ENCODE measurements at places on chromosomes 13 and 19.
A peak's percentile ranks its signal among the peaks of the same experiment; 100 is the strongest.

DNA sequence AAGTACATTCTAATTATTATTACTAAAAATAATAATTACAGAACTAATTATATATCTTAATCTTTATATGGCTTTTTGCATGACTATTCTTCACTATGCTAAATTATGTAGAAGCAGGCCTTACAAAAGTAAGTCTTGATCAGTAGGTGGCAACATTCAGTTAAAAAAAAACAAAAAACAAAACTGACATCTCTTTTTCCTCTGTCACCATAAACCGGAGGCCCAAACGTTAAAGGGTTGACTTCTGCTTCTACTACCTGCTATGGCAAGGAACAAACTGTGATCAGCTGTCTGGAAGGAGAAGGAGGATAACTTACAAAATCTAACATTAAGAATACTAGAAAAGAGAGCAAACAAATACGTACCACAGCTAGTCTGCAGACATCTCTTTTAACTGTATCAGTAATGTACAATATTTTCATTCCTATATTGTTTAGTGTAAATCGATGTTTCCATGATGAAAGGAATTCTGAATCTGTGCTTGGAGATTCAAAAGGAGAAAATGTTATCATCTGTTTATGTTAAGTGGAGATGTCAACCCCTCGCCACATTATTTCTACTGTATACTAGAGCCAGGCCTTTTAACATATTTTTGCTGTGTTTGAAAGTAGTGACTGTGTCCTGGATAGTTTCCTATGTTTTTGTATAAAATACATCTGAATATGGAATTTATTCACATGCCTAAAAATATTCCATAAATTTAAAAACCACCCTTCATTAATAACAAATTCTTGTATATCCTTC is 1525.4 kb downstream of the SLITRK1 start:
- no peak for DNase-seq

GRCh38 chr19:56980906-56981305 is 138.9 kb upstream of the USP29 start:
- DNase-seq, result no peak

DNA sequence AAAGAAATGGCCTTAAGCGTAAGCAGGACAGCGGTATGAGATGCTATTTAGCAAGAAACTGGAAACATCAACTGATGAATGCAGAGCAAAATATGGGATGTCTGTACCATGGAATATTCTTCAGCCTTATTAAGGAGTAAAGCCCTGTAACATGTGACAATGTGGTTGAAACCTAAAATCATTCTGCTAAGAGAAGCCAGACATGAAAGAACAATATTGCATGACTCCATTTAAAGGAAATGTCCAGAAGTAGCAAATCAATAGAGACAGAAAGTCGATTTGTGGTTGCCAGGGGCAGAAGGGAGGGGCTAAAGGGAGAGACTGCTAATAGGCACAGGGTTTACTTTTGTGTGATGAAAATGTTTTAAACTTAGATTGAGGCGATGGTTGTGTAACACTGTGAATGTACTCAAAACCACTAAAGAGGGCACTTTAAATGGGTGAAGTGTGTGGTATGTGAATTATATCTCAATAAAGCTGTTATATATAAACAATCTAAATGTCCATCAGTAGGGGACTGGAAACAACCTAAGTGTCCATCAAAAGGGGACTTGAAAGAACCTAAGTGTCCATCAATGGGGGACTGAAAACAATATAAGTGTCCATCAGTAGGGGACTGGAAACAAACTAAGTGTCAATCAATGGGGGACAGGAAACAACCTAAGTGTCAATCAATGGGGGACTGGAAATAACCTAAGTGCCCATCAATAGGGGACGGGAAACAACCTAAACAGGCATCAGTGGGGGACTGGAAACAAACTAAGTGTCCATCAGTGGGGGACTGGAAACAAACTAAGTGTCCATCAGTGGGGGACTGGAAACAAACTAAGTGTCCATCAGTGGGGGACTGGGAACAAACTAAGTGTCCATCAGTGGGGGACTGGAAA is 45.4 kb downstream of the CCL25 start:
- no peak for DNase-seq

DNA sequence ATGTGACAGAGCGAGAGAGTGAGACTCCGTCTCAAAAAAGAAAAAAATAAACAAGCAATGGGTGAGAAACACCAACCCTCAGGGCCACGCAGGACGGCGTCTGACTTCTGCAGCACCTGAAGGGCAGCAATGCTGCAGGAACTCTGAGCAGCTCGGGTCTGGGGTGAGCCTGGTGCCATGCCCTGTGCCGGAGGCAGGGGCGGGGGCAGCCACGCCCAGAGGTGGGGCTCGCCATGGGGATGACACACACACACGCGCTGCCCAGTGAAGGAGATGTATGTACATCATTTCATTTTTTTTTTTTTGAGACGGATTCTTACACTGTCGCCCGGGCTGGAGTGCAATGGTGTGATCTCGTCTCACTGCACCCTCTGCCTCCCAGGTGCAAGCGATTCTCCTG is 24.3 kb downstream of the GPX4 start:
- no peak for DNase-seq

DNA sequence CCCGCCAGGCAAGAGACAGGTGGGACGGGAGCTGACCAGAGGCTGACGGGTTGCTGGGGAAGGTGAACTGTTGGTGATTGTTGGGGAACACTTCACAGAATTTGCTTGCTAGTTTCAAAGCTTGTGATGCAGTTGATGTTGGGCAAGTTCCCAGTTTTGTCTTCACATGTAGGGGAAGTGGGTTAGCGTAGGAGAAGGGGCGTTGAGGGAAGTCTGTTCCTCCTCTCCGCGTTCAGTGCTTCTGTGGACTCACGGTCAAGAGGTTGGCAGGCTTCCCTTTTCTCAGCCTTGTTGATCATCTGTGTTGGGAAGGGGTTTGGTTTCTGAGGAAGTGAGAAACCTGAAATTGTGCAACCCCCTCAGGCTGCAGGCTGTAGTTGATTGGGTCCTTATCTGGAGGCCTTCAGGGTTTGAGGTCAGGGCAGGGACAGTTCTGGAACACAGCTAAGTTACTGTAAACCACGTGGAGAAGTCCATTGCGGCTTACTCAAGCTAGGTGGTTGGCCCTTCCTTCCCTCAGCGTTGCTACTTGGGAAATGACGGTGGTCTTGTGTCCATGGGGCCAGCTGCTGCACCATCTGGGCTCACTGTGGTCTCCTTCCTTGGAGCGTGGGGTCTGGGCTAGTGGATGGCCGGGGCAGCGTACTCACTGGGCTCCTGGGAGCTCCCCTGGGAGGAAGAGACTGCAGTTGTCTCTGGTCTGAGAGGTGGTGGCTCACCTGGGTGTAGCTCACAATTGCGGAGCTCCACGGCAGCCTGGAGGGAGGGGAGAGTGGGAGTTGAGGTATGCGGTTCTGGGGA is 7.5 kb downstream of the RPS9 start:
- no peak for DNase-seq

DNA sequence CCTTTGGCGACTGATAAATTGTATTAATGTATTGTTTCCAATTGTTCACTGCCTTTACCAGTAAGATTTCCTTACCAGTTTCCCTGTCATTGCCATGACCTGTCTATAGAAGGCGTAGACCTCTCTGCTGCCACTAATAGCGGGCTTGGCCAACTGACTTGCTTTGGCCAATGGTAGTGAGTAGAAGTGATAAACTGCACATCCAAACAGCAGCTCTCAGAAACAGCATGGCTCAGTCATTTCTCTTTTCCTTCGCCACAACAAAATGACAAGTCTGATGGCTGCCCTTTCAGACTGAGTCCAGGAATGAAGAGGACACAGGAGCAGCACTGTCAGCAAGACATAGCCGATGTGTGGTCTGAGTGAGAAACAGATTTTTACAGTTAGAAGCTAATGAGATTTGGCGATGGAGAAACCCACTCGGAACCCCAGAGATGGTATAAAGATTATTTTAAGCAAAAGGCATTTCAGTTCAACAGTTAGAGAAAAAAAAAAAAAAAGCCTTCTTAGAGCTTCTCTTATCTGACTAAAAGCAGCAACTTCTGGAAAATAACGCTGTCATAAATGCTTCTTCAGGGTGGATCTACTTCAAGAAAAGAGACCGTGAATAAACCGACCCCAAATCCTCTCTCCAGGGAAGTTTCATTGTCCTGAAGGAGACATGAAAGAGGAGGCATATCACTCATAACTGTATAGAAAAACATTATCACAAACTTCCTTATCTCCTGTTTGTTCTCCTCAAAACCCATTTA is 42.0 kb upstream of the TM9SF2 start:
- no peak for DNase-seq

- peak; percentile 27 for DNase-seq
These were observed 38.0 kb upstream of the C13orf42 start for GRCh38 chr13:51148952-51149573.

GRCh38 chr19:31066385-31066784 is 282.9 kb downstream of the TSHZ3 start:
- peak; percentile 42 for DNase-seq

GRCh38 chr13:41416276-41416675 is 41.1 kb upstream of the RGCC start:
- DNase-seq, result no peak

DNA sequence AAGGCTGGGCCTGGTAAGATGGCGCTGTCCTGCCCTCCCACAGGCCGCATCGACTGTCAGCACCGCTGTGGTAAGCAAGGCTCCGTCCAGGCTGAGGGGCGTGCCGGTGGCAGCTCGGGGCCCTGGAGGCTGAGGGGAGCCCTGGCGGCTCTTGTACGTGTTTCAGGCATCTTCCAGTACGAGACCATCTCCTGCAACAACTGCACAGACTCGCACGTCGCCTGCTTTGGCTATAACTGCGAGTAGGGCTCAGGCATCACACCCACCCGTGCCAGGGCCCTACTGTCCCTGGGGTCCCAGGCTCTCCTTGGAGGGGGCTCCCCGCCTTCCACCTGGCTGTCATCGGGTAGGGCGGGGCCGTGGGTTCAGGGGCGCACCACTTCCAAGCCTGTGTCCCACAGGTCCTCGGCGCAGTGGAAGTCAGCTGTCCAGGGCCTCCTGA is 1.2 kb downstream of the IZUMO4 start:
- no peak for DNase-seq

DNA sequence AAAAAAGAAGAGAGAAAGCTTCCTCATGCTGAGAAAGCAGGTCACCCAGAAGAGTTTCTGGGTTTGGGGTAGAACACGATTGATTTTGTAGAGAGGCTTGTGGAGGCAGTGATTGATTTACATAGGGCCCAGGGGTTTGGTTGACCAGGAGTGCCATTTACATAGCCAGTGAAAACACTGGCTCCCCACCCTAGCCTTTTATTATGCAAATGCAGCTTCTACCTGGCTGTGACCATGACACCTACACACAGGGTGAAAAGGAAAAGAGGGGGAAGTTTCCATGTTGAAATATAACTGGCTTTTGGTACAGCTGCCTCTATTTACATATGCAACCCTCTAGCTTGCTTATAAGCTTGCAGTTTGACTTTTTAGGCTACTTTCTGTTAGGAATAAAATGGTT is 62.0 kb downstream of the ZNF100 start:
- DNase-seq, result no peak

DNA sequence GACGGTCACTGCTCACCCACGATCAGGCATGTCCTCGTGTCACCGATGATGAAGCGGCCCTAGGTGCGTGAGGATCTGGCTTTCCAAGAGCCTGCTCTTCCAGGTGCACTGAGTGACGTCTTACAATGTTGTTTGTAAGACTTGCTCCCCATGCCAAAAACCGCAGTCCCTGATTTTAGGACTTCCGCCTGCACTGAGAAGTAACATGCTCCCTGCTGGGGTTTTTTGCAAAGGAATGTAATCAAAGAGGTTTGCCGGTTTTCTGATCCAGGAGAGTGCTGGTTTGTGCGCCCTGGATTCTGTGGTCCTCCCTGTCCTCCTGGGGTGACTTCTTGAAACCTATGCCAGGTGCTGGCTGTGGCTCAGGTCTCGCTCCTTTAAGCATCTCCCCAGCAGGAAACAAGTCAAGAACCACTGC is 38.8 kb downstream of the MYO9B start:
- no peak for DNase-seq

GRCh38 chr19:31349160-31349881 is at the start of gene TSHZ3:
TSS of gene TSHZ3 (minus strand) at chr19:31349436. CDS start at chr19:31349219, 217 bp downstream.
- no peak for DNase-seq

GRCh38 chr13:98295371-98295770 is 118.3 kb upstream of the RNF113B start:
- DNase-seq, result no peak

- no peak for DNase-seq
These were observed 10.4 kb upstream of the KLF16 start for GRCh38 chr19:1873524-1874473.

GRCh38 chr19:32294871-32295438 is 50.5 kb upstream of the ZNF507 start:
- DNase-seq, result no peak

DNA sequence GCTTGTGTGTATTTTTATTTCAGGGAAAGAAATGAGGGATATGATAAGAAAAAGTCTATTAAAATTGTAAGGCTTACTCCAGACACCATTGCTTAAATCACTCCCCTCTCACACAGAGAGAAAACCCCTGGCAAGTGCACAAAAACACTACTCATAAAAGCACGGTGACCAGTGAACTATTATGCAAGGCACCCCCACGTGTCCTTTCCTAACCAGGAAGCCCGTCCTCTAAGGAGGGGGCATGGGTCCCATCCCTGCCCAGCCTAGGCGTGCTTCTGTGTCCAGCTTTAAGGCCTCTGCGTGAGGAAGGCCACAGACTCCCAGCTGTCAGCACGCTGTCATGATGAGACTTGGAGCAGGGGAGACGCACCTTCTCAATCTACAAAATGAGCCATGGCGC is 83.5 kb downstream of the SLC7A1 start:
- no peak for DNase-seq

DNA sequence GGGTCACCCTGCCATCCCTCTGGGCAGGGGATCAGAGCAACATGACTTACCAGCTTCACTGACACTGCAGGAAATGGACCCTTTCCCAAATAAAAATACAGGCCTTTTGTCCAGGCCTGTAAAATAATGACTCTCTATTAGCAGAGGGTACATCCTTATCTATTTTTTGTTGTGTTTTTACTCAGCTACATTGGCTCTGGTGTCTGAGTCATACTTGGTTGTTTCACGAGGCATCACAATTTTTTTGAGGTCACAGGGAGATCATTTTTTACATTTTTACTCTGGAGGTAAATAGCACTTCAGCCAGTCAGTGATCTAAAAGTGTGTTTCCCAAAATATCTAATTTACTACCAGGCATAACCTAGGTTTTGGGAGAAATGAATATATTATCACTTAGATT is 6.9 kb upstream of the HTR2A start:
- no peak for DNase-seq

DNA sequence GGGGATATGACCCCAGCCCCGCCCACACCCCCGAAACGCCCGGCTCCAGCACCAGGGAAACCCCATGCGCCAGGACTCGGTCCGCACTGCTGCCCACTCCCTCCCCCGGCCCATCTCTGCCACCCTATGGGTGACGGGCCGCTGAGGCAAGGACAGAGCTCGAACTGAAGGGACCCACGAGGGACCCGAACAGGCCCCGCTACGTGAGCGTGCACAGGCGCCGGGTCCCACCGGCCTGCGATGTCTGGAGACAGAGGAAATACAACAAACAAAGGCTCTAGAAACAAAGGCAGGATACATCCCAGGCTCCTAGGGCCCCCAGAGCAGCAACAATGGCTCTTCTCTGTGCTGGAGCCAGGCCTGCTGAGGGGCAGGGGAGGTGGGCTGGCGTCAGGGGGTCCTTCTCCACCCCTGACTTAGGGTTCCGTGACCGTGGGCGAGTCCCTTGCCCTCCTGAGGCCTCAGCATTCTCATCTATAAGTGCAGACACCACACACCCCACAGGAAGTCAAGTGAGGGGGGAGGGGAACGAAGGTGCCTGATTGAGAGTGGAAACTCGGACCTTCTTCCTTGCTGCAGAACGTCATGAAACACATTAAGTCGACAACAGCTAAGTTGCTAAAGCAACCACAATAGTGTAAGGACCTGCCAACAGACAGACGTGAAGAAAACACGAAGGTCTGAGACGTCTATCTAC is 3.1 kb downstream of the ABHD17A start:
- DNase-seq, result no peak

GRCh38 chr13:33994198-33994597 is 176.2 kb downstream of the RFC3 start:
- no peak for DNase-seq
